ENCODE measurements at places on chromosomes 5 and 9.

GRCh38 chr5:130514984-130515690 lies 610.9 kb downstream of the CHSY3 start:
- DNase-seq, result peak; percentile 84

DNA sequence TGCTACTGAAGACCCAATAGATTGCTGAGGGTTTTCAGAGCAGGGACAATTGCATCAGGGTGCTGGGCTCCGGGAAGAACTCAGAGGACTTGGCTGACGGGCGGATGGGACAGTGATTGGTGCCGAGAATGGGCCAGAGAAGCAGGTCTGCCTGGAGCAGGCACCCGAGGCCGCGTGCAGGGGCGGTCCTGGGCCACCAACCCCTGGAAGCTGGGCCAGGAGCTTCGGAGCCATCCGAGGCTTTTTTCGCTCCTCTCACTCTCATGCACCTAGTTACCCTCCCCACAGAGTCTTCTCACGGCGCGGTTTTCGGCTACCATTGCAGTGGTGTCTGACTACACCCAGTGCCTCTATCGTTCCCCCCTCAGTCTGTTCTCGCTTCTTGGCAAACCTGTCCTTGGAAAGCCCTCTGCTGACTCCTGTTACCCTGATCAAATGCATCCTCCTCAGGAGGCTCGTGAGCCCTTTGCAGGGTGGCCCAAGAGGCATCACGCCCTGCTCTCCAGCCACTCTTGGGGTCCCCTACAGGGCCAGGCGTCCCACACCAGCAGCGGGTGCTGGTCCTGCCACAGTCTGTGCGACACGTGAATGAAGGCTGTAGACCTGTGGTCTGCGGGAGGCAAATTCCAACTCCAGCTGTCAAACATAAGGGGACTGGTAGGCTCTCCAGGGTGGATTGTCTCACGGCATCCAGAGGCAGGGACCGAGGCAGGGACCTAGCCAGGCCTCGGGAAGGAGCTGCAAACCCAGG lies 1.2 kb upstream of the CLPTM1L start:
- no peak for DNase-seq

DNA sequence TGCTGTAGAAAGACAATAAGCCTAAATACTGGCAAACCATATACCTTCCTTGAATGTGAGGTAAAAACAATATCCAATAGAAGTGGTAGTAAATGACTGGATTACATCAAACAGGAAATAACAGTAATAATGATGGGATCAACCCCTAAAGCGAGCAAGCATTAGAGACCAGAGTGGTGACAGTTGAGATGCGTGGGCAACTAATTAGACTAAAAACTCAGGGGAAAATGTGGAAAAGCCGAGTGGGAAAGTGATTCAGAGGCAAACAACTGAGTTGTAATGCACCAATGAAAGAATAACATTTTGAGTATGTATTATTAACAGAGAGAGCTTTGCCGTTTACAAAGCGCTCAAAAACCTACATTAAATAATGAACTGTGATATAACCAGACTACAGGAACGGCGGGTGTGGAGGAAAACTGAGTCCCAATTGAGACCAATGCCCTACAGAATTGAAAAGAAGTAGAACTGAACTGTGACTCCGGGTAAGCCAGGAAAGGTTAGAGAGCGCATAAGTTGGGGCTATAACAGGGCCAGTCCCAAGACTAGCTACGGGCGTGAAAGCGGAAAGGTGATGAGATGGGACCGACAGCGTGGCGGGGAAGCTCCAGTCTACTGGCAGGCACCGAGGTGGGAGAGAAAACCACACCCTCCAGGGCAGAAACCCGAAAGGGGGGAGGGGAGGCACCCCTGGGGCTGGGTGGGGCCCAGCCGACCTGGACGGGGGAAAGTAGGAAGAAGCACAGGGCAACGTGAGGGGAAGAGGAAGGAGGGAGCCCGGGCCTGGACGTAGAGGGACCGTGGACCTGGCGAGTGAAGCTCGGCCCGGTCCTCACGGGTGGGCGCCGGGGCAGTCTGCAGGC lies 592 bp downstream of the UBAP2 start:
- DNase-seq, result peak; percentile 43

DNA sequence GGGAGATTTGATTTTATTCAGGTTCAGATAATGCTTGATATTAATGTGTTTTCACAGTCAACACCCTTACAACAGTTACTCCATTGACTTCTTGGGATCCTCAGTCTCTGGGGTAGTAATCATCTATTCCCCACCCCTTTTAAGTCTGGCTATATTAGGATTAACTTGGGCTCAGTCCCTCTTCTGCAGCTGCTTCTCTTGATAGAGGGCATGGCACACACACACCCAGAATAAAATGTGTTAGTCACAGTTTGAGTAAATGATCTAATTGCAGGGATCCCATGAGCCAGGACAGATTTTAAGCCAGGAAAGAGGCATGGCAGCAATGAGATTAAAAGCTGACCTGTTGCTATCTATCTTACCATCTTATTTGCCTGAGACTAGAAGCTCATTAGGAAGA lies 53.7 kb upstream of the VLDLR start:
- DNase-seq, result no peak

DNA sequence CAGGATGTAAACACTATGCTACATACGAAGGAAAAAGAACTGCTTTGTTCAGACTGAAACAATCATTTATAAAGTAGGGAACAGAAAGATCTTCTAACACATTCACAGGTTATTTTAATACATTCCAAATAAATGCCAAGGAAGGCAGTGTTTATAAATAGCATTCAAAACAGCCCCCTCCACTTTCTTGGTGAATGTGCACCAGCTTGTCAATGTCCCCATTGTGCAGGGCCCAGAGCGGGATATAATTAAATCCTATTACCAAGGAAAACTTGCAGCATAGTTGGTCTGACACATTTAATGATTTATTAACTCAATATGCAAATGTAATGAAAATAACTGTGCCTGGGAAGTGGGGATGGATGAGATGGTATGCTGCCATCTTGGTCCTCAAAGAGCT lies 135.9 kb upstream of the RAD23B start:
- DNase-seq, result no peak

DNA sequence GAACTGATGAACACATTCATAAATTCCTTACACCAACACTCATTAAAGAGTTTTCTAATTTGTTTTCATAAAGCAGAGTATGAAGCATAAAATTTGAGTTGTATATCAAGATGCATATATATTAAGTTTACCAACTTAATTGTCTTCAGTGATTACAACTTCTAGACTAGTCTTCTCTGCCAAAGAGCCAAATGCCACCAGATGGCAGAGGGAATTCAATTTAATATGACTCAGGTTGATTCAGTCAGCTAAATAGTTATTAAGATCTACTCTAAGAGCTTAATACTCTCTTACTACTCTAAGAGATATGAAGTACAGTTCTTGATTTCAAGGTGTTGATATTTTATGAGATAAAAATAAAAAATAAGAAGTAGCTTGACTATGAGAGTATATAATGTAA lies 53.4 kb downstream of the CDH10 start:
- no peak for DNase-seq

GRCh38 chr5:103724271-103724670 lies 161.7 kb upstream of the NUDT12 start:
- DNase-seq, result no peak

DNA sequence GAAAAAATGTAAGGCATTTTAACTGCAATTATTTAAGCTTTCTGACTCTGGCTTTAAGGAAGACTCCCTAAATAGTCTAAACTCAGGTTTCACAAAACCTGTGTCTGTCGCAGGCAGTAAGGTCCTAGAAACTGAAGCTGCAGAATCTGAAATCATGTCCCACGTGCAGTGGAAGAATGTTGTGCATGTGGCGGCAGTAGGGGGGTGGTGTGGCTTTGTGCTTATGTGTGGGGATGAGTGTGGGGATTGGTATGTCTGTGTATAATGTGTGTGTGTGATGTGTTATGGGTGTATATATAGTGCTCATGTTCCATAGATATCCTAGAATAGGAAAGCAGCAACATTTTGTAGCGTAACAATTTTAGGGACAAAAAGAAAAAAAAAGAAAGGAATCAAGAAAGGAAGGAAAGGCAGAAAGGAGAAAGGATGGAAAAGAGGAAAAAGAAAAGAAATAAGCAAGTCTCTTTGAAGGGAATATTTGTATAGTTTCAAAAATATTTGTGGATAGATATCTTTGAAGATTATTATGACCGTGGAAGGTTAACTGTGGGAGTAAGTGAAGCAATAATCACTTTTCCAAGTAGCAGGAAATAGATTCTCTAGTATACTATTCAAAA lies 6.6 kb downstream of the ANKDD1B start:
- no peak for DNase-seq

DNA sequence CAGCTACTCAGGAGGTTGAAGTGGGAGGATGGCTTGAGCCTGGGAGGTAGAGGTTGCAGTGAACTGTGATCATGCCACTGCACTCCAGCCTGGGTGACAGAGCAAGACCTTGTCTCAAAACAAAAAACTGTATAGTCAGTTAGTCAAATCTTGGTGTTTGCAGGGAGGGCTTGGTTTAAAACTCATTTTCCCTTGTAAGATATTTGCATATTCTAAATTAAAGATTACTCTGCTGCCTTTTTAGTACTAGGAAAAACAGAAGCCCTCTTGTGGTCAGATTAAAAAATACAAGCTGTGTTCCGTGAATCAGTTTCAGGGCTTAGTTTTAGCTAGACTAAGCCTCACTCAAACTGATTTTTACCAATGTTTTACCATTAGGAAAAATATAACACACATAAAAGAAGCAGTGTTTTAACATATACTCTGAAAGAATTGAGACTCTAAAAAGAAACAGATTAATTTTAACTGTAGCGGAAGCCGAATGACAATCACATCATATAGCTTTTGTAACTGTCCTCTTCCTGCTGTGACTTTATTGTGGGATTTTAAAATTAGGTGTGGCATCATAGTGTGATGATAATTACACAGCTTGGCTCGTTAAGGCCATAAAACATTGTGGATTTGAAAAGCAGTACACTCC lies 84.9 kb upstream of the BASP1 start:
- DNase-seq, result peak; percentile 38

DNA sequence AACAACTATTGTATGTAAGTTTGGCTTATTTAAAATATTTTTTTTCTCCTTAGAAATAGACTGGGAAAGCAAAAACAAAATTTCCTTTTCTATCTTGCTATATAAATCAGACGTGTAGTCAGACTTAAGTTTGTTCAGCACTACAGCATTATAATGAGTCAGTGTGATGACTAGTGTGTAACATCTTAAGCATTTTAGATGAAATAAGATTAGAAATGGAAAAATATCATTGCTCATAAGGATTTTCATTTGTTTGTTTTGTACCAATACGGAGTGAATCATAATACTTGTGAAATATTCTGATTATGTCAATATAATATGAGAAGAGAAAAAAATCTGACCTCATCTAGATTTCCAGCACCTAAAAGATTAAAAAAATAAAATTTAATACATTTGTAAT lies 64.7 kb upstream of the RICTOR start:
- DNase-seq, result no peak

- DNase-seq, result no peak
These were observed 71.8 kb downstream of the RAPGEF1 start for GRCh38 chr9:131668057-131668438.

DNA sequence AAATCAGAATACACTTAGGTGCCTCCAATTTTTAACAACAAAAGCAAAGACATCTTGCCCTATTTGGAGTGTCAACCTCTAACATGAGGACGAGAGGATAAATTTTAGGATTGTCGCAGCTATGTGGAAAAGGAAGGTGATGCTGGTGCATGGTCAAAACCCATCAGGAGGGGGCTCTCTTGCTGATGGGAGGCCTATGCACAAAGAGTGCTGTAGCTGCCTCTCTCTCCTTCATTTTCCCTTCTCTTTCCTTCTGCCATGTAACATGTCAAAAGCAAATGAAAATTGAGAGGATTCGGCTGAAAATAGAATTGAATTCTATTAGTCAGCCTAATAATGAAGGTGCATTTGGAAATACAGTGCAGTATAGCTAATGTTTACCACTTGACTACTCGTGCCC lies 578.7 kb upstream of the ZNF462 start:
- no peak for DNase-seq

DNA sequence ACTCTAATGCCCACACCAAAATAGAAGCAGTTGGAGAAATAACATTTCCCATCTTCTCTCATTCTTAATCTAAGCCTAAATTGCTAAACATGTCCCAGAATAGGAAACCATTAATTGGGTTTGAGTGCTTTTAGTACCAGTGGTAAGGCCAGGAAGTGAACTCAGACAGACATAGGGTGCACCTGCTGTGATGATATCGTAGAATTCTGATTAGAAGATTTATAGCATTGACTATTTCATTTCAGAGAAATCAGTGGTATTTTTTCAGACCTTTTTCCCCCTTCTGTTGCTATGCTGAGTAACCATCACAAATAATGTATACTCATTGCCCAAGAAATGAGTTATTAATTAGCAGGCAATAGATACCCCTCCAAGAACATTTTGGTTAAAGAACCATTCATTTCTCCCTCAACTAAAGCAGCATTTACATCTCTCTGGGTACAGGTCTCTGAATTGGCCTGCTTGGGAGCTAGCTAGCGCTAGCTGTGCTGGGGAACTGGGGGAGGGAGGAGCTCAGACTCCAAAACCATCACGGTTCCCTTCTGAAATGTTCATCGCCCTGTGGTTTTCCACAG lies 7.3 kb downstream of the GLRX start:
- DNase-seq, result no peak

GRCh38 chr5:168422431-168422830 lies 63.8 kb upstream of the RARS1 start:
- peak; percentile 36 for DNase-seq

DNA sequence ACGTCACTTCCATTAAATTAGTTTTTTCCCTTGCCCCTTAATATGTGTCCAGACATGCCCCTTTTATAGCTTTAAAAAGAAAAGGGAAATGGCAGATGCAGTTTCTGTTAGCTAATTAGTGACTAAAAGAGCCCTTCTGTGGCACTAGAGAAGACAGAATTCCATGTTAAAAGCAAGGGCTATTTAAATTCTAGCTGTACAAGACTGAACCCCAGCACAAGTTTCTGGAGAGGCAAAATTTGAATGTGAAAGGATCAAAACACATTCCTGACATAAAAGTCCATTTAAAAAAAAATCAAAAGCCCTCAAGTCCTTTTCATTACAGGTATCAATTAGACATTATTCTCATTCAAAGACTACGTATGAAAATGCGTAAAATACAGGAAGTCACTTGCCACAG lies 78.7 kb downstream of the HAPLN1 start:
- no peak for DNase-seq

DNA sequence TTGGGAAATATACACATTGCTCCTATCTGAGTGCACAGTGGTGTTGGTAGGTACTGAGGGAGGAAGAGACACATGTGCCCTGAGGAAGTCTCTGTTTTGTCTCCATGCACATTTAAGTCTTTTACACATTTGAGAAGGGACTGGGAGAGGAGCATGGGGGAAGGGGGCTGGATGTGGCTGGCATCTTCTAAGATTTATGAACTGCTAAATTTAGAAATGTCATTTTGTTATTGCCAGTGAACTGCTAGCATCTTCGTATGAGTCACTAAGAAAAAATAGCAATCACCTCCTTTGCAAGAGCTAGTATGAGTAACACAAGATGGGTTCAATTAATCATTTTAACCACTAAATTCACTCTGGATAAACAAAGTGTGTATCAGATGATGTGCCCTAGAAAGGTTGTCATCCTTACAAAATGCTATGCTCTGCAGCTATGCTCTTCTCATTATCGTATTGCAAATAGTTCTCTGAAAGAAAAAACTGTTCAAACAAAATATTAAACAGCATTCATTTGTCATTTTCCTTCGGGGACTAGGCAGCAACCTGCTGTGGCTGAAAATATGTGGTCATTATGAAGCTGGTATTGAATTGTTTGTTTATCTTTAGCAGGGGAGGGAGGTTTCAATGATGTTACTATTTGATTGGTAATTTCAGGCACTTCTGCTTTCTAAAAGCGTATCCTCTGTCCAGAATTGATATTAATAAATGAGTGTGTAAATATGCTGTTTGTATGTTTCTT lies 236.5 kb downstream of the DMRTA1 start:
- DNase-seq, result peak; percentile 3

GRCh38 chr9:19379697-19380046 lies 364 bp downstream of the RPS6 start:
- DNase-seq, result peak; percentile 24

All from ACHN (cell line).